ENCODE measurements at places on chromosomes 1 and 21. TPM values are rescaled to one million over a fixed set of nuclear protein-coding genes. Genes with fewer than 3 reads are reported as not detected.

SLC37A1 gene
- 0.40 TPM for total RNA-seq

BARHL2 gene
- not detected for total RNA-seq

NBPF4 gene
- not detected for total RNA-seq

KRTAP12-2 gene
- not detected for total RNA-seq

SPRR5 gene
- not detected for total RNA-seq

AK5 gene
- total RNA-seq = not detected

MAP1LC3C gene
- total RNA-seq = not detected

ASAP3 gene
- total RNA-seq = 28.6 TPM

FAM72B gene
- 7.6 TPM for total RNA-seq

C1QC gene
- not detected for total RNA-seq

OR2T35 gene
- not detected for total RNA-seq

ARPC5 gene
- 106 TPM for total RNA-seq

NPHS2 gene
- not detected for total RNA-seq

PRAMEF17 gene
- not detected for total RNA-seq

HSD3B1 gene
- total RNA-seq = not detected

COL18A1 gene
- 102 TPM for total RNA-seq

PRSS38 gene
- not detected for total RNA-seq

SIM2 gene
- 0.53 TPM for total RNA-seq

GRCh38 chr1:196207612-196208217 lies 400.5 kb downstream of the KCNT2 start:
- DNase-seq = no peak

GRCh38 chr1:156172696-156173470 lies 19.5 kb downstream of the SEMA4A start:
- peak; percentile 28 for DNase-seq

- no peak for DNase-seq
Observed at GRCh38 chr21:25234857-25235801, 372.2 kb downstream of the MRPL39 start.

DNA sequence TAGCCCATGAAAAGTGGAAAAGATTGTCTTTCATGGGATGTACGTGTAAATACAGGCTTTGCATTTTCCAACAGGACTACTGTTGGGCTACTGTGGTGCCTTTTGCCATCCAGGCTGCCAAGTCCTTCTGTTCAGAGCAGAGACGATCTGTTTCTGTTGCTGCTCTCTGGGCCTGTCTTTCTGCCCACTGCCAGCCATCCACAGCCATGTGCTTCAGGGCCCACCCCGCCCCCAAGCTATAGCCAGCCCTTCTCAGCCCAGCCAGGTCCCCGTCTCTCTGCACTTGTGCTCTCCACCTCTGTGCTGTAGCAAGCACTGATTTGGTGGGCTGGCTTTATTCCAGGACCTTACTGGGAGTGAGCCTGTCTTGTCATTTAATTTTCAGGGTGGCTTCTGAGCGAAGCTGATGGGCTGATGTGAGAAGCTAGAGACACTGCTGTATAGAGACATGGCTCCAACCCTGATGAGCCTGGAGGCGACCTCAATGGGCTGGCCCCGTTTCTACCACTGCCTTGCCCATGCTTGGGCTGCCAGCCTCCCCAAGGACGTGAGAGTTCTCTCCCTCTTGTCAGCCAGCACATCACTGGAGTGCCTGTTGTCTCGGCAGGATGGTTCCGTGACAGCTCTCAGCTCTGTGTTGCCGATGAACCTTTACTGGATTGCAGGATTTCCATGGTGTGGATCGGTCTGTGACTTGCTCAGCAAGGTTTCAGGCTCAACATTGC lies 137.8 kb downstream of the PEX14 start:
- no peak for DNase-seq

GRCh38 chr1:239997515-239998311 lies 94.0 kb upstream of the FMN2 start:
- DNase-seq = no peak

DNA sequence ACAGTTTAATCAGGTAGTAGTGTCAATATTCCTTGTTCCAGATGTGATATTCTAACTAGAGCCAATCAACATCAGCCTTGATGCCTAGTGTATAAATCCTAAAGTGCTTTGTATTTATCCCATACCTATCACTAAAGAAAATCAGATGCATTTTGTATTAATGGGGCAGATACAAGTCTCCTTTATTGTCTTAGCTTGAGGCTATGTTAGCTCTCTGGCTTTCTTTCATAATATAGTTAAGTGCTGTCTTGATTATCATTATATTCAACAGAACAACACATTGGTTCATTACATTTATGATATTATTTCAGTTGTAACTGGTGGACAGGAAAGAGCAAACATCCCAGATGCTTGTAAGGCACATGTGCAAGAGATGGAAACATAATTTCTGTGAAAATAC lies 338.8 kb downstream of the PLA2G4A start:
- DNase-seq = no peak

DNA sequence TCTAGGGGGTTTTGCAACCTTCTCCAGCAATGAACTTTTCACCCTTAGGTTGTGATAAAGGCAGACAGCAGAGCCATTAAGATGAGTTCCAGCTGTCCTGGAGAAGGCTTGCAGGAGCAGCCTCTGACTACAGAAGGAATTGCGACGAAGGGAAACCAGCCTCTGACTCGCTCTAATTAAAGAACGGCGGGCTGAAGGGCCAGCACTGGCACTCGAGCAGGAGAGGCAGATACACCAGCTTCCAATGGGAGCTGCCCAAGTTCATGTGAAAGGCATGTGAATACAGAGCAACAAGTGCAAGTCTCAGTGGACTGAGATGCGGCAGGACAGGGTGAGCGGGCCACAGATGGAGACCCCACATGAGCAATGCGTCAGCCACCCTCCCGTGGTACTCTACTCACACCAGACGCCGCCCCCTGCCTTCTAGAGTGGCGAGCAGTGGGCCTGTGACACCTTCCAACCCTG lies 15.7 kb downstream of the RCC2 start:
- no peak for DNase-seq

- no peak for DNase-seq
Observed at GRCh38 chr1:14511166-14511680, 87.3 kb upstream of the KAZN start.

- no peak for DNase-seq
Observed at GRCh38 chr1:167442854-167443565, 75.3 kb downstream of the CD247 start.

GRCh38 chr1:7930645-7931445 lies 9.8 kb downstream of the TNFRSF9 start:
- DNase-seq = no peak

- DNase-seq = no peak
Observed at GRCh38 chr21:16741141-16741665, 771.6 kb upstream of the CXADR start.

- DNase-seq = no peak
Observed at GRCh38 chr21:31531967-31532366, 127.5 kb upstream of the SOD1 start.

- no peak for DNase-seq
Observed at GRCh38 chr1:71044833-71045232, 2.8 kb downstream of the PTGER3 start.

GRCh38 chr1:22808676-22809483 lies 98.2 kb downstream of the EPHB2 start:
- no peak for DNase-seq
